ENCODE measurements at places on chromosomes 6 and 20.

GRCh38 chr20:61662226-61662967 is 403.3 kb downstream of the TAF4 start:
- DNase-seq: no peak

DNA sequence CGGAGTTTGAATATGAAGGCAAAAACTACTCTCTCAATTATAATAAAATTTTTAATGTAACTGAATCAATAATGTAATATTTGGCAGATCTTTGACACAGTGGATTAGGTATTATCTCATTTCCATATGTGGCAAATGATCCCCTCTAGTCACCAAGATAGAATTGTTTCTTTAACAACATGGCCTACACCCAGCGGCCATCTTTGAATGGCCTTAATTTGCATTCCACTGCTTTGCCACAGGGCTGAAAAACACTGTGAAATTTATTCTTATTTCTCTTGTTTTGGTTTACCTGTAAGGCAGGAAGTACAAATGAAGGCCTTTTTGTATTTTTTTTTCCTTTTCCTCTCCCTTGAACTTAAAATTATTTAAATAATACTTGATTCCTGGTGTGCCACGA is 162.6 kb upstream of the SCGN start:
- DNase-seq: no peak

DNA sequence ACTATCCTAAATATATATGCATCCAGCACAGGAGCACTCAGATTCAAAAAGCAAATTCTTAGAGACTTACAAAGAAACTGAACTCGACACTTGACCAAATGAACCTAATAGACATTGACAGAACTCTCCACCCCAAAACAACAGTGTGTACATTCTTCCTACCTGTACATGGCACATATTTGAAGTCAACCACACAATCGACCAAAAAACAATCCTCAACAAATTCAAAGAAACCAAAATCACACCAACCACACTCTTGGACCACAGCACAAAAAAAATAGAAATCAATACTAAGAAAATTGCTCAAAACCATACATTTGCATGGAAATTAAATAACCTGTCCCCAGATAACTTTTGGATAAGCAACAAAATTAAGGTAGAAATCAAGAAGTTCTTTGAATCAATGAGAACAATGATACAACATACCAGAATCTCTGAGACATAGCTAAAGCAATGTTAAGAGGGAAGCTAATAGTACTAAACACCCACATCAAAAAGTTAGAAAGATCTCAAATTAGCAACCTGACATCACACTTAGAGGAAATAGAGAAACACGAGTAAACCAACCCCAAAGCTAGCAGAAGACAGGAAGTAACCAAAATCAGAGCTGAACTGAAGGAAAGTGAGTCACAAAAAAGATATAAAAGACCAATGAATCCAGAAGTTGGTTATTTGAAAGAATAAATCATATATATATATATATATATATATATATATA is 12.5 kb upstream of the TREM1 start:
- DNase-seq: no peak

GRCh38 chr6:156747715-156748114 is 29.5 kb upstream of the ARID1B start:
- no peak for DNase-seq

DNA sequence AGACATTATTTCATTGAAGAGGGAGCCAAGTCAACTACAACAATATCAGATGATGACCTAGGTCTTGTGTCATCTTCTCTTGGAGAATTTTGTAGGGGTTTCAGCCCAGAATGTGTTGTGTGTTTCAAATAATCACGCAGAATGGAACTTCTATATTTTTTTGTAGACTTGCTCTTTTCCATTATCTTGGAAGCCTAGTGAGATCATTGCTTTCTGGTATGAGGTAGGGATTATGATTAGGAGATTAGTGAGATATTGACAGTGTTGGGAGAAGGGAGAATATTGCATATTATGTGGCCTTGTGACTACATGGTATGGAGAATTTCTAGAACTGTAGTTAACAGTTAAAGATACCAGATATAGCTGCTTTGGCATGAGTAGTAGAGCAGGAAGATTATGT is 423.6 kb upstream of the PLCB4 start:
- no peak for DNase-seq

DNA sequence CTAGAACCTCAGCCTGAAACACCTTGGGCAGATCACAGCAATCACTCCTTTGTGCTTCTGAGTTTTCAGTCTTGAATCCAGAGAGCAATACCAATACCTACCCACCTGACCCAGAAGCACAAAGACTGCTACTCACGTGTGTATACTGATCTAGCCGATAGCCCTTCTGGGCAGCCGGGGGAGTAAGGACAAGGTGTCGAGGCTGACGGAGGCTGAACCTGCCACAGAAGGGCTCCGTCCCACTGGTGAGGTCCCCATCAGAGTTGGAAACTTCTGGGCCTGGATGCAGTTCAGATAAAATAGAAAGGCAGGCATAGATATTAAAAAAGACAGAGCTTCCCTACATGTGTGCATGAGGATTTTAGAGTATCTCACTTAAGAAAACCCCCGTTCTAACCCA is 32.0 kb downstream of the PKHD1 start:
- no peak for DNase-seq

DNA sequence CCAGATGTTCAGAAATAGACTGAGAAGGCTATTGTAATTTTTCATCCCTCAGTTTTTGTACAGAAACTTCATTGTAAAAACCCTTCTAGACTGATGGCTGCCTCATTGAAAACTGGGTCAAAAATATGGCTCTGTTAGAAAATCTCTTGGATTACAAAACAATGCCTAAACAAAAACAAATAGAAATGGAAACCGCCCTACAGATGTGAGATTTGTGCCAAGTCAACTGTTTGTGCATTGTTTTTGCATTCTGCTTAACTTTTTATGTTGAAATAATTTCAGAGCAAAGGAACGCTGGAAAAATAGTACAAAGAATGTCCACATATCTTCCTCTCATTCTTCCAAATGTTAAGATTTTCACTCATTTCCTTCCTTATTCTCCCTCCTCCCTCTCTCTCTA is 425.1 kb downstream of the FOXA2 start:
- no peak for DNase-seq

Data from stimulated activated naive CD4-positive, alpha-beta T cell treated with Interleukin-2 at 50 U/mL for 16 hours (primary cell).